ENCODE measurements at places on chromosomes 3 and 15.

DNA sequence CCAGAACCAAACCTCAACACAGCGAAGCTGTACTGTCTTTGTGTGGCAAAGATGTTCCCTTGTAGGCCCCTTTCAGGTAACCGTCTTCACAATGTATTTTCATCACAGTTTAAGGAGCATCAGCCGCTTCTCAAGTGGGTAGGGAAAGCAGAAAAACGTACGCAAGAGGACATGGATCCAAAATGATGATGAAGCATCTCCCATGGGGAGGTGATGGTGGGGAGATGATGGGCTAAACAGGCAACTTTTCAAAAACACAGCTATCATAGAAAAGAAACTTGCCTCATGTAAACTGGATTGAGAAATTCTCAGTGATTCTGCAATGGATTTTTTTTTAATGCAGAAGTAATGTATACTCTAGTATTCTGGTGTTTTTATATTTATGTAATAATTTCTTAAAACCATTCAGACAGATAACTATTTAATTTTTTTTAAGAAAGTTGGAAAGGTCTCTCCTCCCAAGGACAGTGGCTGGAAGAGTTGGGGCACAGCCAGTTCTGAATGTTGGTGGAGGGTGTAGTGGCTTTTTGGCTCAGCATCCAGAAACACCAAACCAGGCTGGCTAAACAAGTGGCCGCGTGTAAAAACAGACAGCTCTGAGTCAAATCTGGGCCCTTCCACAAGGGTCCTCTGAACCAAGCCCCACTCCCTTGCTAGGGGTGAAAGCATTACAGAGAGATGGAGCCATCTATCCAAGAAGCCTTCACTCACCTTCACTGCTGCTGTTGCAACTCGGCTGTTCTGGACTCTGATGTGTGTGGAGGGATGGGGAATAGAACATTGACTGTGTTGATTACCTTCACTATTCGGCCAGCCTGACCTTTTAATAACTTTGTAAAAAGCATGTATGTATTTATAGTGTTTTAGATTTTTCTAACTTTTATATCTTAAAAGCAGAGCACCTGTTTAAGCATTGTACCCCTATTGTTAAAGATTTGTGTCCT is 60.0 kb downstream of the AAGAB start:
- no peak for DNase-seq

DNA sequence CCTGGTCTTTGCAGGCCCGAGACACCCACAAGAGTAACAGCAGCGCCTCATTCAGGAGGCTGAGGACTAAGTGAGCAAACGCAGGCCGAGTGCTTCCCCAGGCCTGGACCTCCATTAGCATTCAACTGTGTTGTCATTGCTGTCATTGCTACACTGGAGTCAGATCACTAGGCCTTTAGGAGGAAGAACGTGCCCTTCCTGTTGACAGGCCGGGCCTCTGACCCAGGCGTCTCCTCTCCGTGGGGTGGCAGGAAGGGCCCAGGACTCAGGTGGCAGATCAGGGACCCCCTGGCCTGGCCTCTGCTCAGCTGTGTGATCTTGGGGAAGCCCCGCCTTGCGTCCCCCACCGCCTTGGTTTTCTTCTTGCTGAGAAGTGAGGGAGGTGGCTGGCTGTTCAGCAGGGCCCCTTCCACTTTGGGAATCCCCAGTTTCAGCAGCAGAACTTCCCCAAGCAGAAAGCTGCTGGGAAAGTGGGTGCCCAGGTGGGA is 19.1 kb downstream of the ZDHHC19 start:
- no peak for DNase-seq

- DNase-seq, result no peak
These were observed 11.3 kb upstream of the IQGAP1 start for GRCh38 chr15:90376789-90377188.

GRCh38 chr3:41853540-41854196 is 108.2 kb downstream of the ULK4 start:
- DNase-seq, result no peak

GRCh38 chr3:130491431-130491830 is 25.5 kb upstream of the COL6A6 start:
- no peak for DNase-seq

All from NCI-H2081 treated with DMSO at 0.1 percent for 48 hours (cell line).